ENCODE measurements at places on chromosomes 12 and 14. TPM values are rescaled to one million over a fixed set of nuclear protein-coding genes. Genes with fewer than 3 reads are reported as not detected.

Gene KCNK13
- not detected for total RNA-seq

Gene SERPINA5
- total RNA-seq, result 0.29 TPM

Gene TRIM9
- 0.19 TPM for total RNA-seq

Gene POTEG
- not detected for total RNA-seq

Gene ACVRL1
- total RNA-seq, result 933 TPM

Gene SLC39A9
- total RNA-seq, result 57.2 TPM

Gene RD3L
- not detected for total RNA-seq

Gene PARP11
- 3.5 TPM for total RNA-seq

Gene PDE3A
- 9.9 TPM for total RNA-seq

Gene RDH5
- total RNA-seq, result 1.0 TPM

Gene RNASE3
- total RNA-seq, result not detected

Gene GLS2
- 0.58 TPM for total RNA-seq

Gene GPRC5A
- total RNA-seq, result 18.7 TPM

Gene EML1
- 42.0 TPM for total RNA-seq

Gene TMTC3
- 31.2 TPM for total RNA-seq

Gene STON2
- 3.4 TPM for total RNA-seq

Gene PPP4R4
- total RNA-seq, result 0.58 TPM

Gene OR4K2
- not detected for total RNA-seq

Gene FAM222A
- total RNA-seq, result 1.0 TPM

Gene SLC6A12
- total RNA-seq, result 0.70 TPM

Gene TGM1
- total RNA-seq, result 0.64 TPM

Gene ACSM4
- total RNA-seq, result not detected

Gene AICDA
- not detected for total RNA-seq

Gene GPR68
- 3.7 TPM for total RNA-seq

Gene ANKS1B
- not detected for total RNA-seq

Gene DNAI7
- total RNA-seq, result not detected

Gene FOXN4
- not detected for total RNA-seq

Gene LMNTD1
- total RNA-seq, result 0.82 TPM

Gene RPS26
- 956 TPM for total RNA-seq

Gene NRXN3
- total RNA-seq, result 0.92 TPM

Gene BICDL1
- total RNA-seq, result not detected

Gene CLEC4D
- total RNA-seq, result not detected

Gene GRIN2B
- 0.10 TPM for total RNA-seq

Gene SPX
- 0.63 TPM for total RNA-seq

Gene ARHGEF25
- total RNA-seq, result 2.0 TPM

Gene KRT4
- not detected for total RNA-seq

Gene AMDHD1
- total RNA-seq, result not detected

Gene ATF1
- 15.8 TPM for total RNA-seq

Gene IFNG-AS1
- total RNA-seq, result not detected

Gene NELL2
- 0.35 TPM for total RNA-seq

Gene VRTN
- total RNA-seq, result not detected

Gene CD163L1
- total RNA-seq, result 1.8 TPM

Gene GPR162
- total RNA-seq, result 2.0 TPM

Gene CCDC175
- total RNA-seq, result not detected

Gene COPZ1
- total RNA-seq, result 194 TPM

Gene TSHR
- not detected for total RNA-seq

Gene SPATA7
- 18.6 TPM for total RNA-seq

Gene HOXC6
- 0.70 TPM for total RNA-seq

Gene SLC22A17
- total RNA-seq, result 7.3 TPM

Gene CFAP73
- not detected for total RNA-seq

Gene IFI27
- total RNA-seq, result 142 TPM

Gene EID3
- total RNA-seq, result 5.8 TPM

Gene PRB2
- not detected for total RNA-seq

Gene RPL36AL
- total RNA-seq, result 203 TPM

Gene SELPLG
- total RNA-seq, result 0.58 TPM

Gene ERBB3
- 0.53 TPM for total RNA-seq

Gene NR4A1
- 3.4 TPM for total RNA-seq

Gene JKAMP
- 61.8 TPM for total RNA-seq
